Left renal cortex interstitium (tissue), 4 donors: ENCODE measurements at places on chromosomes 4 and X. TPM values are rescaled to one million over a fixed set of nuclear protein-coding genes. Genes with fewer than 3 reads are reported as not detected.

The TACR3 gene
- polyA plus RNA-seq, result 2.1 TPM

The SPRY1 gene
- polyA plus RNA-seq, result 88.2 TPM

The FAM9C gene
- polyA plus RNA-seq, result 0.43 TPM

The TMEM192 gene
- polyA plus RNA-seq, result 36.4 TPM

DNA sequence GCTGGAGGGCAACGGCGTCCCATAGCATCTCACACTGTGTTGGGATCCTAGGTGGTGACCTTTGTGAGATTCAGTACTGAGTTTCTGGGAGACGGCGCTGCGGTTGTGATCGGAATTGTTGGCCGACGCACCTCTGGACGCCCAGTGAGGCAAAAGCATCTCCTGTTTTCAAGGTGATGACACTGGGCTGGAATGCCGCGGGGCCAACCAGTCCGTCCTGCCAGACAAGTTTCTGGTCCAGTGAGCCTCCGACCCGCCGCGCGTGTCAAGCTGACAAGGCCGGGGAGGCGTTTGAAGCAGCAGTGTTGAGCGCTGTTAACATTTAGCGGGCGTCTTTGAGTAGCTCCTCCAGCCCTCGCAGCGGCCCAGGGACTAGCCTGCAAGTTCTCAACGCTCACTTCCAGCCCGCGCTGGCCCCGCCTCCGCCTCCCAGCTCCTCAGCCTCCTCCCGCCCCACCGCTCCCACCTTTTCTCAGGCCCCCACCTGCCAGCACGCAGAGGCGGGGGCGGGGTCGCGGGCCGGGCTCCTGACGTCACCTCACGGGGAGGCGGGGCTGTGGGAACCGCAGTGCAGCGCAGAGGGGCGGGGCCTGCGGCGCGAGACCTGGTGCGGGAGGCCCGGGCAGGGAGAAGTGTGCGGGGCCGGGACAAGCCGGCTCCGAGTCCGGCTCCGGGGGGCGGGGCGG, 482 bp upstream of the CDS1 start:
- peak; percentile 67 for DNase-seq

GRCh38 chr4:1309261-1310010, 19.7 kb downstream of the MAEA start:
- peak; percentile 77 for DNase-seq

DNA sequence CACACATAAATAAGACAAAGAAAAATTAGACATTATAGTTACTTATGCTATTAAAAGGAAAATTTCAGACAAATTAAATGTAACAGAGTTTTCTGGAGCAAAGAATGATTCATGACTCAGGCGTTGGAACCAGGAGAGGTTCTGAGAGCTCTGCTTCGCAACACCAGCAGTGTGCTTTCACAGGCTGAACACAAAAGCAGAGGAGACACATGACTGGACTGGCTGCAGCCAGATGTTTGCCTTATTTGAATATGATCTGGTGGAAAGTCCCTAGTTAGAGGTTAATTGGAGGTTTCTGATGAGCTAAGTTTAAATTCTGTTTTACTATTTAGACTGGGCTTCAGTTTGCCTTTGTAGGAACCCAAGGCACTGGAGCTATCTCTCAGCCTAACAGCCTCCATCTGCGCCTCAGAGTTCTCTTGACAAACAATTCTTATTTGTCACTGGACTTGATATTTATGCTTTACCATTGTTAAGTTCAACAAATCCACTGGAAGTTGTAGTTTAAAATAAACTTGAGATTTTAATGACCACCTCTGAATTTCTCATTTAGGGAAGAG, 16.2 kb downstream of the BOD1L1 start:
- no peak for DNase-seq

DNA sequence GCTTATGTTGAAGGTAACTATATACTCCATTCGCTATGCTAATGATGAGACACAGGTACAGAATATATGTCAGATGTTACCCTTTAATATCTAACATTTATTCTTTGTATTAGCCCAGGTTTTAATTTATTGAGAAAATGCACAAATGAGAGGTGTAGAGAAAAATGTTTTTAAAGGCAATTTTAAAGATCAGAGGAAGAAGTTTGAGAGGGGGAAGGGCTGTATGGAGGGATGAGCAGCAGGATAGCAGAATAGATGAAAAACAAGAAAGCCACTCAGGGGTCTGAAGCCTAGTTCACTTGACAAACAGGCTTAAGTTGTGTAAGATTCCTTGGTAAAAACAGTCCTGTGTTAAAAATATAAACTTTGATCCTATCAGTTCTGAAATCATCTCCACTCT, 3.7 kb downstream of the MAB21L2 start:
- no peak for DNase-seq
